ENCODE measurements at places on chromosomes 16 and 17.

DNA sequence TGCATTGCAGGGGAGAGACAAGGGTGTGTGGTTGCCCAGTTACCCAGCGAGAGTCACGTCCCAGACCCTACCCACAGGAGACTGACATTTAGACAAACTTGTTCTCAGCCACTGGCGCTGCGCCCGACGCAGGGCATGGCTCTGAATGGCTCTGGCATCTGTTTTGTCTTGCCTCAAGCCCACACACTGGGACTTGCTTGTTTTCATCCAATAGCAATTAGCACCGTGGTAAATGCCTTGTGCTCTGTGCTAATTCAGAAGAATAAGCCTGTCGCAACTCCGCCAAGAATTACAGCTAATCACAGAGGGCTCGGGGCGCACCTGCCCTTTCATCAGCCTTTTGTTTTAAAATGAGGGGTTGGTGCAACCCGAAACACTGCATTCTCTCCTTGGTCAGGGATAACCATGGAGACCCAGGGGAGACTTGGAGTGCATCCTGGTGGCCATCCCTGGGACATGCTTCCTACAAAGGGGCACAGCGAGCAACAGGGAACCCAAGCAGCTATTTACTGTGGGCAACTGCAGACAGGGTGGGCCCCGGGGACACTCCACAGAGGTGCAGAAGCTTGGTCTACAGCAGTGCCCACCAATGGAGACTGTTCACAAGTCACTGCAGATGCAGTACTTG is 220.6 kb upstream of the ZFHX3 start:
- DNase-seq = no peak

DNA sequence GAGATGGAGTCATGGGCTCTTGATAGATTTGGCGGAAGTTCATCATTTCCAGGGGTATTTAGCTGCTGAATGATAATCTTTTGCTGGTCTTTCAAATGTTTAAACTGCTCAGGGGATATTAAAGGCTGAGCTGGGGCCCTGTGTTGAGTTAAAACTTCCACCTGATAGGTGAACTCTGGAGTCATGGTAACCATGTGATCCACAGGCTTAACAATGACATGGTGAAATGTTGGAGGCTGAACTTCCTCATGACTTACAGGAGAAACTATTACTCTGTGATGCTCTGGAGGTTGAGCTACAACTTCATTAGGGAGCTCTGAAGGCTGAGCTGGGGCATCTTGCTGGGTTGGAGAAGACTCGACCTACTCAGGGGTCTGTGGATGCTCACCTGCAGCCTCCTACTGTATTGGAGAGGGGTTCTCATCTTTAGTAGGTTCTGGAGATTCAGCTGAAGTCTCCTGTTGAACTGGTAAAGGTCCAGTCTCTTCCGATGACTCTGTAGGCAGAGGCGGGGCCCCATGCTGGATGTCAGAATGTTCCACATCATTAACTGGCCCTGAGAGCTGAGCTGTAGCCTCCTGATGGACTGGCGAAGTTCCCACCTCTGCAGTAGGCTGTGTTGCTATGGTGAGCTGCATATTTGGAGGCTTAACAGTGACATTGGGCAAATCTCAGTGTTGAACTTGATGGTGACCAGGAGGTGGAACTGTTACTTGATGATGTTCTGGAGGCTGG is 24.2 kb downstream of the RDM1 start:
- no peak for DNase-seq

- no peak for DNase-seq
Observed at GRCh38 chr16:2936436-2937011, 24.8 kb downstream of the FLYWCH1 start.

GRCh38 chr17:28900986-28901726 is 1.7 kb downstream of the DHRS13 start:
- DNase-seq = no peak
